Hematopoietic multipotent progenitor cell (in vitro differentiated cells): ENCODE measurements at places on chromosomes 4 and X.
A peak's percentile ranks its signal among the peaks of the same experiment; 100 is the strongest.

DNA sequence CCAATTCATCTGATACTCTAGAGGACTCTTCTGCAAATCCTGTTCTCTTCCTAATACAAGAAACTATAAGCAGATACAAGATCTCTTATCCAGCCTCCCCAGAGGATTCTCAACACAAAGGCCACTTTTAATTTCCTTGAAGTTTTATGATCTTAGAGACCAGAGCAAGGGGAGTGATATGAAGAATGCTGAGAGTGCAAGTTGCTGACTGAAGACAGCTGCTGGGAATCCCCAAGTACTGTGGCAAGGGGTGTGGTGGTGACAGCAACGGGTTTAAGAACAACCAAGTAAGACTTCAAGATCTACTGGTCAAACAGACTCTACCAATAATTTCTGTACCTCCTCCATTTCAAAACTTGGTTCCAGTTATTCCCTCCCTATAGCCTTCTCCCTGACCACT is 7.0 kb downstream of the AMMECR1 start:
- no peak for DNase-seq

GRCh38 chr4:1864076-1865008 is 6.9 kb upstream of the NSD2 start:
- no peak for DNase-seq

DNA sequence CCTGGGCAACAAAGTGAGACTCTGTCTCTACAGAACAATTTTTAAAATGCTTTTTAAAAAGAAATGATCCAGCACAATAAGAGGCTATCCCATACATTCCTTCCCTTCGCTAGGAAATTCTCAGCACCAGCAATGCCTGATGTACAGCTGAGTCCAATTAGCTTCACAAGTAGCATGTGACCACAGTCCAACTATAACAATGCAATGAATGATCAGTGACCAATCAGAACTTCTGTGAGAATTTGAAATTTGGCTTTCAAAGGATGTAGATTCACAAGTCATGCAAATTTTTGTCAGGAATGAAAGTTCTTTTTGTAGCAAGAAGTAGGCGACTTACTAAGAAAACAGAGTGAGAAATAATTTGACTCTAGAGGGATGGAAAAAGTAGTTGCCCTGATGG is 278.5 kb upstream of the UGT8 start:
- DNase-seq: no peak

DNA sequence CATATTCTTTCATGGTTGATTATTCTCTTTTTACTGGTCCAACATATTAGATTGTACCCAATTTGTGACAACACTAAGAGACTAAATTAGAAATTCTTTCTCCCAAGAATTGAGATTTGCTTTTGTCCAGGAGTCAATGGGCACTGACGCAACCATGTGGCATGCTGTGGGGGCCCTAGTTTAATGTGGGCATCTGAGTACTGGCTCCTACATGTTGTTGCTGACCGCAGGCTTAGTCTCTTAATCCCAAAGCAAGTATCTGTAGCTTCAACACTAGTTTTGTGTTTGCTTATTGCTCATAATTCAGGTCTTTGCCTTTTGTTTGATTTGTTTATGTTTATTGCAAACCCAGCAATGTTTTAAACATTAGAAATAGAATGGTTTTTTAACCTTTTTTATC is 263.4 kb upstream of the NDST4 start:
- DNase-seq: no peak

- DNase-seq: no peak
Measured at GRCh38 chrX:70168238-70169188, 8.8 kb upstream of the DGAT2L6 start.

- peak; percentile 67 for DNase-seq
Measured at GRCh38 chr4:55554453-55555030, 7.8 kb upstream of the CLOCK start.

DNA sequence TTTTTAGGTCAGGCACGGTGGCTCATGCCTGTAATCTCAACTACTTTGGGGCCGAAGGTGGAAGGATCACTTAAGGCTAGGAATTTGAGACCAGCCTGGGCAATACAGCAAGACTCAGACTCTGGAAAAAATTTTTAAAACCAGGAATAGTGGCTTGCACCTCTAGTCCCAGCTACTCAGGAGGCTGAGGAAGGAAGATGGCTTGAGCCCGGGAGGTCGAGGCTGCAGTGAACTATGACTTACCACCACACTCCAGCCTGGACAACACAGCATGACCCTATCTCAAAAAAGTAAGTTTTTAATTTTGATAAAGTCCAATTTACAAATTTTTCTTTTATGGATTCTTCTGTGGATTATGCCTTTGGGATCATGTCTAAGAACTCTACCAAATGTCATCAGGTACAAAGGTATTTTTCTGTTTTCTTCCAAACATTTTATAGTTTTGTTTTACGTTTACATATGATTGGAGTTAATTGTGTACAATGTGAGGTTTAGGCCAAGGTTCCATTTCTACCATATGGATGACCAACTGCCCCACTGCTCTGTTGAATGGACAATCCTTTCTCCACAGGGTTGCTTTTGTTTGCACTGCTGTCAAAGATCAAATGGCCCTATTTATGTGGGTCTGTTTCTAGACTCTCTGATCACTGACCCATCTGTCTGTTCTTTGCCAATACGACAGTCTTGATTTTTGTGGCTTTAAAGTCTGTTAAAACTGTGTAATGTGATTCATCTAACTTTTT is 48.2 kb downstream of the CPLX1 start:
- DNase-seq: no peak

DNA sequence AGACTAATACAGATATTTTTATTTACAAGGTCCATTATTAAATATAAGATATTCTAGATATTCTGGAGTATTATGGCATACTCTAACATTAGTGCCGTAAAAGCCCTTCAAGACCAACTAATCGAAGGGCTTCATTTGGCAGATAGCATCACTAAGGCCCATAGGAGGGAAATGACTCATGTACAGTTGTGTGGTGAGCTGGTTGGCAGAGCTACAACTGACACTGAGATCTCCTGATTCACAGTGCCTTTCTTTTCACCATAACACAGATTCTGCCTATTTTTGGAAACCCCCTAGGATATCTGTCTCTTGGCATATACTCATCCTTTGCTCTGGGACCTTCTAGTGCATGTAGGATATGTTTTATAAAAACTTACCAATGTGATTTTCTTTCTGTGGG is 201.7 kb upstream of the AFF2 start:
- DNase-seq: peak; percentile 45

GRCh38 chr4:17072483-17072882 is 174.0 kb upstream of the LDB2 start:
- no peak for DNase-seq

DNA sequence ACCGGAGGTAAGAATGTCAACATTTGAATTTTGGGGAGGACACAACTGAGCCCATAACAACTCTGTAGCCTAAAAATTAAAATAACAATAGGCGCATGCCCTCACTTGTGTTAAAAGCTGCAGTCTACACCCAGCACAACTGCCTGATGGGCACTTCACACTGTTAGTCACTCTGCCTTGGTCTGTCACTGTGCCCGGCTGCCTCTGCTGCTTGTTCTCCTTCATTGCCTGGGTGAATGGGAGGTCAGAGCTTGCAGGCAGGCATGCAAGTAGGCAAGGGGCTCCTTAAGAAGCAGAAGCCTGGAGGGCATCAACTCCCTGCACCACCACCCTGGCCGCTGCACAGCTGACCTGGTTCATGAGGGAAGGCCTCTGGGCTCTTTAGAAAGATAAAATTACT is 374.8 kb downstream of the MID1IP1 start:
- no peak for DNase-seq

GRCh38 chr4:184148738-184149637 is 68.7 kb downstream of the ENPP6 start:
- DNase-seq: no peak

- DNase-seq: no peak
Measured at GRCh38 chr4:160772668-160773067, 1391.1 kb downstream of the FSTL5 start.

- no peak for DNase-seq
Measured at GRCh38 chrX:39845233-39845632, 252.5 kb downstream of the BCOR start.

GRCh38 chrX:66731398-66731797 is 92.5 kb upstream of the EDA2R start:
- DNase-seq: no peak

- no peak for DNase-seq
Measured at GRCh38 chr4:13763707-13764106, 136.2 kb upstream of the BOD1L1 start.

DNA sequence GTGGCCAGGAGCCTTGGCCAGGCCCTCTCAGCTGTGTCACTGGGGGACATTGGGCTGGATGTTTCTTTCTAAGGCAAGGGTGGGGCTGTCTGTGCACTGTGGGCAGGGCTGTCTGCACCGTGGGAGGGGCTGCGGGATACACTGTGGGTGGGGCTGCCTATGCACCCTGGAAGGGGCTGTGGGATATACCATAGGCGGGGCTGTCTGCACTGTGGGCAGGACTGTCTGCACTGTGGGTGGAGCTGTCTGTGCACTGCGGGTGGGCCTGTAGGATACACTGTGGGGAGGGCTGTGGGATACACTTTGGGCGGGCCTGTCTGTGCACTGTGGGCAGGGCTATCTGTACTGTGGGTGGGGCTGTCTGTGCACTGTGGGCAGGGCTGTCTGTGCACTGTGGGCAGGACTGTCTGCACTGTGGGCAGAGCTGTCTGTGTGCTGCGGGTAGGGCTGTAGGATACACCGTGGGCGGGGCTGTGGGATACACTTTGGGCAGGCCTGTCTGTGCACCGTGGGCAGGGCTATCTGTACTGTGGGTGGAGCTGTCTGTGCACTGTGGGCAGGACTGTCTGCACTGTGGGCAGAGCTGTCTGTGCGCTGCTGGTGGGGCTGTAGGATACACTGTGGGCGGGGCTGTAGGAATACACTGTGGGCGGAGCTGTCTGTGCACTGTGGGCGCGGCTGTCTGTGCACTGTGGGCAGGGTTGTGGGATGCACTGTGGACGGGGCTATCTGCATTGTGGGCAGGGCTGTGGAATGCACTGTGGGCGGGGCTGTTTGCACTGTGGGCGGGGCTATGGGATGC is 31.1 kb downstream of the ACOX3 start:
- DNase-seq: no peak

GRCh38 chr4:81152839-81153713 is 61.9 kb downstream of the PRKG2 start:
- DNase-seq: no peak

DNA sequence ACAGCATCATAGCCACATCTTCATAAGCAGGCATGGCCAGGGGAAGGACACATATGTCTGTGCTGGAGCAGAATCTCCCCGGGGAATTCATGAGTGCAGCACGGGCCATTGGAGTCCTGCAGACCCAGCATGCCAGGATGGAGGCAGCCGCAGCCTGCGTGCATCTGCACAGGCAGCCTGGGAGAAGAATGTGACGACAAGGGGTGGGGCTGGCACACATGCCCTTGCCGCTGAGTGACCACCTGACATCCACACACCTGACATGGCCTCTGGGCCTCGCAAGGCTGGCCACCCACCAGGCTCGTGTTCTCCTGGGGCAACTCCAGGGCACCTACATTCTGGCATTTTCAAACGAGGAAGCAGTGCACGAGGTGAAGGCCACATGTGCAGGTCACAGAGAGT is 66.2 kb upstream of the AFAP1 start:
- no peak for DNase-seq

DNA sequence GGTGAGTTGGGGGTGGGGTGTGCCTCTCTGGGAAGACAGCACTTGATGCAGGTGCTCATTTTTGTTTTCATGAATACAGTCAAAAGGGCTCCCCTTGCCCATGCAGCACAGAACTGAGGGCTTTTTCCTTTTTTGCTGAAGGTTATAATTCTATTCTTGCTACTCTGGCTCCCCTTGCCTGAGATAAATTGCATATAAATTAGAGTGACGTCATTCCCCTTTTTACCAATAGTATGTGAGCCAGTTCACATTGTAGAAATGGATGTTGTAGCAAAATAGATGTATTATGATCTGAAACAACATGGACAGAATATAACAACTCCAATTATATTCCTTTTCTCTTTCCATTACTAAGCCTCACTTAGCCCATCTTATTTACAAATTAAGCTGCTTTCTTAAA is 28.4 kb downstream of the CXorf58 start:
- no peak for DNase-seq
